ENCODE measurements at places on chromosomes 5 and 9.

GRCh38 chr5:90297045-90297764, 112.4 kb downstream of the CETN3 start:
- DNase-seq: no peak

DNA sequence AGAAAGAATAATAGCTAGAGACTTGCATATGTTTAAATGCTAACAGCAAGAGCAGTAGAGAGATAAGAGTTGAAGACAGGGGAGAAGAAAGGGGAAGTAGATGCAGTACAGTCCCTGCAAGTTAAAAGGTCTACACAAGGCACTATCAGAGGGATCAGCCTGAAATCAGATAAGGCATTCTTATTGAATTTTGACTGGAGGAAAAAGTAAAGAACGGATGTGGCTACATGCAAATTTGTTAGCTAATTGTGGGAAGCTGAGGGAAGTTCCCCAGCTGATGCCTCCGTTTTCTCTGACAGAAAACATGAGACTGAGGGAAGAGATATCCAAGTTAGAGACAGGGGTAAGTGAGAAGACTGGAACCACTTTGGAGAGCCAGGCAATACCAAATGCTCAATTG, 12.9 kb upstream of the RHOBTB3 start:
- DNase-seq: no peak

GRCh38 chr9:133322701-133323100, 13.3 kb downstream of the SURF6 start:
- DNase-seq: no peak

DNA sequence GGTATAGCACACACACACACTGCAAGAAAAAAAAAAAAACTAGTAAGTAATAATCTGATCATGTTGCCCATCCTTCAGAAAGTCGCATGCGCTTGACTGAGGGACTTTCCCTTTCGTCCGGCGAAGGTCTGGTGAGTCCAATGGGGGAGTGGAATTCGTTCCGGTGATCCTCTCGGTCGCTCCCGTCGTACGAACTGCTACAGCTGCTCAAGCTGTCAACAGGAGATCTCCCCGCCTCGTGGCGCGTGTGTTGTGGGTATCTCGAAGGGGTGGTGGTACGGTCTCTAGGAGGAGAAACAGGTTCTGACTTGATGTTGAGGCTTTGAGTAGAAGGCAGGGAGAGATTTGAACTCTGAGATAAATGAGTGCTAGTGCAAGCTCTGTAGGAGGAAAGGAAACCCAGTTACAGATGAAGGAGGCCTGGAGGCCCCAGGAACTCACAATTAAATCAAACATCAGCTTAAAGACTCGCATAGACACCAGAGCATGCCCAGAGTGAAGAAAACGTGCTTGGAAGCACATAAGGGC, 160.4 kb downstream of the MEF2C start:
- no peak for DNase-seq

GRCh38 chr5:172142709-172143215, 45.3 kb downstream of the STK10 start:
- no peak for DNase-seq

DNA sequence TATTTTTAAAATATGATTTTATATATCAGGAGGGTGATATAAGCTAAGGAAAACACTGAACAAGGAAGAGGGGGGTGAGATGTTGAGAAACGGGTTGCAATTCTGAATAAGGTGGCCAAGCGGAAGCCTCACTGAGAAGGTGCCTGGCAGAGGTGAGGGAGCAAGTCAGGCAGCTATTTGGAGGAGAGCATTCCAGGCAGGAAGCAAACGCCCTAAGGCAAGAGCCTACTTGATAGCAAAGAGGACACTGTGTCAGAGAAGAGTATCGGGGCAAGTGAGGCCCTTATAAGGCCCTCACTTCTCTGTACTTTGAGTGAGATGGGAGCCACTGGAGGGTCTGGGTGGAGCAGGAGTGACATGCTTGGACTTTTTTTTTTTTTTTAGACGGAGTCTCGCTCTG, 8.0 kb upstream of the CTNNA1 start:
- DNase-seq: peak; percentile 43

DNA sequence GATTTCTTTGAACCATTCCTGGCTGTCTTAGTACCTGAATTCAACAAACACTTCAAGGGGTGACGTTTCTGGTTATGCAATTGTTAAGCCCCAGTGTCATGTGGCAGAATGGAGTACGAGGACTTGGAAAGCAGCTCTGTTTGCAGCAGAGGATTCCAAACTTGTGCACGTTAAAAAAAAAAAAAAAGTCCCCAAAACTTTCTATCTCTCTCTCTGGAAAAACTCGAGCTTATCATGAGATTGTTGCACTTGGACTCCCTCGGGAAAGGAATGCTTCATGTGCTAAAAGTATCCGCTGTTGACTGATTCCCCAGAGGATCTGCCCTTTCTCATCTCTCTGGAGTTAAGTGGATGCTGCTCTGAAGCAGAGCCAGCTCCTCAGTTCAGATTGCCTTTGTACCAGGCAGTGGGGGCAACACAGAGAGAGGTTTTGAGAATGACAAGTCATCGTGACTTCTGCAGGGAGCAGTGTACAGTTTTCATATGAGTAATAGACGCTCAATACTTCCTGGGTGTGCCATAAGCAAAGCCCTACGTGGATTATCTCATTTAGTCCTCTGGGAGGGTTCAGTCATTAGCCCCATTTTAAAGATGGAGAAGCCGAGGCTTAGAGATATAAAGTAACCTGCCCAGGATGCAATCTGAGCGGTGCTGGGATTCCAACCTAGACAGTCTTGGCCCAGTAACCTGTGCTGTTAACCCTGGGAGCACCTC, 28.1 kb downstream of the TMOD1 start:
- DNase-seq: peak; percentile 73

DNA sequence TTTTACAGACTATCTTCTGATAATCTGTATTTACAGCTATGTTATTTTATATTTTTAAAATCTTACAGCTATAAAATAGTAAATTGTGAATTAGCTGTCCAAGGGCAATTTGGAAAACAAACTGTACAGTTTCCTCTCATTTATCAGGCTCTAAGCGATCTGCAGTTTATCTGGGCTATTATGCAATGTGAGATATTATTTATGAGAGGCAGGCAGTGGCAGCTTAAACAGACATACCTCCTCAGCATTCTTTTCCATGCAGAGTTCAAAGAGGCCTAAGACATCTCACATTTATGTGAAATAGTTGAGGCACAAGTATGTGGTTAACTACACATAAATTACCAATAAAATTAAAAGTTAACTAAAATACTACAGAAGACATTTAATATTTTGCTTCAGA, 10.2 kb downstream of the NIPSNAP3B start:
- DNase-seq: no peak

- DNase-seq: no peak
These were observed 120.7 kb upstream of the PAPPA start for GRCh38 chr9:116032683-116033440.

DNA sequence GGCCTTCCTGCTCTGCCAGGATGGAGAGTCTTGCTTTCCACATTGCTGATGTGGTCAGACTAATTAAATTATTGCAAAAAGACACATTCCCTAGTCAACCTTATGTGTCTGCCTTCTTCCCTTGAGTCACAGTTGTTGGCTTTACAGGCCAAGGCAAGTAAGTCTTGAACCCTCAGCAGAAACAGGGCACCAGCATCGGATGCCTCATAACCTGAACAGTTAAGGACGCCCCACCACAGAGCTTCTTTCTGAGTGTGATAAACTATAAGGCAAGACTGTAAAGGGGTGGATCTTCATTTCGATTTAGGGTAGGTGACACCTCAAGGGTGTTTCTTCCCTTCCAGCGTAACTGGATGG, 670 bp upstream of the KIF2A start:
- no peak for DNase-seq

DNA sequence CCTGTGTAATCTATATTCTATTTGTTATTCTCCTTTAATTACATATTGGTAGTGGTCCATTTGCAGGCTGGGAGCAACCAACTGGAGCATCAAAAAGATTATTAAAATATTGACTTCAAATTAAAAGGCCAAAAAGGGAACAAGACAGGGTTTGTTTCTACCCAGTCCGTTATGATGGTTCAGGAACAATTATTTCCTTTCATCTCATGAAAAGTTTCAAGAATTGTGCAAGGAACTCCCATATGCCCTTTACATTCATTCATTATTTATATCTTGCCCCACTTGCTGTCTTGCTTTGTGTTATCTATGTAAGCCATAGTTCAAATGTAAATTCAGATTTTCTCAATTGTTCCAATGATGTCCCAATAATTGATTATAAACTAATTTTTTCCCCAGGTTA, 58.7 kb upstream of the TLE1 start:
- no peak for DNase-seq

DNA sequence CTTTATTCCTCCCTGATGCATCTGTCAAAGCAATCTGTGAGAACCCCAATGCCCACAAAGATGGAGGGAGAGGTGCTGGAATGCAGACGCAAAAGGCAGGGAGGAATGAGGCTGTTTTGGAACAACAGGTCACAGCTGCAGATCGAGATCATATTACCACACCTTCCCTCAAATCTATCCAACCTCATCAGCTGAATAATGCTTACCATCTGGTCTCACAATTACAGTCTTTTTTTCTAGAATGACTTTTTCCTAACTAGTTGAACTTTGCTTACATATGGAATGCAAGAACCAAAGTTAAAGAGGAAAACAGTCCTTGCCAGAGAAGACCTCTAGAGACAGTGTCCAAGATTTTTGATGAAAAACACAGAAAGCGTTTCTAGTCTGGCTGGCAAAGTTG, 158.1 kb downstream of the LPAR1 start:
- DNase-seq: no peak

DNA sequence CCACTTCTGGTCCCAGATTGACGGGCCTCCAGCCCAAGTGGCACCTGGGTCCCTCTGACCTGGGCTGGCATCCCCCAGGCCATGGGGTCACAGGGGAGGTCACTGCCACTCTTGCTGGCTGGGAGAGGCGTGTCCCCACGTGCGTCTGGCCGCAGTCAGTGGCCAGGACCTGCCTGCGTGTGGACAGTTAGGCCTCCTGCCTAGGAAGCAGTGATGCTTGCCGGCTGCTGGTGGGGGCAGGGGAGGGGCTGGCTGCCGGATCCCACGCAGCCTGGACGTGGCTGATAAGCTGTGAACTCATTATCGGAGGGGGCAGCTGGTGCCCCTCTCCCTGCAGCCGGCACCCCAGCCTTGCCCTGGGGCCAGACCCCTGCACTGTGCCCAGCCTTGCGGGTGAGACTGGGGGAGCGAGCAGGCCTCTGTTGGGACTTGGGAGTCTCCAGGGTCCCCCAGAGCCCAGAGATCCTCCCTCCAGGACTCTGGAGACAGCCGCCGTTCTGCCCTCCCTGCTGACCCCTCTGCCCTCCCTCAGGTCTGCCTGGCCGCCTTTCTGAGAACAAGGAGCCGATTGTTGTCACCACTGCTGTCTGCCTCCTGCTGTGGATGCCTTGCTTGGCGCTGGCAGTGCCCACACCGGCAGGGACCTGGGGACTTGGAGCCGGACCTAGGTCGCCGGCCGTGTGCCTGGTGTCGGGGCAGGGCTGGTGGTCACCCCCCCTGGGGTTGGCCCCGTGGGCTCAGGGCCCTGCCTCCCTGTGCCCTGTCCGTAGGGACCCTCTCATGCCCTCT, 12.3 kb downstream of the RXRA start:
- no peak for DNase-seq

GRCh38 chr9:79598562-79599345, 27.0 kb downstream of the TLE4 start:
- no peak for DNase-seq

DNA sequence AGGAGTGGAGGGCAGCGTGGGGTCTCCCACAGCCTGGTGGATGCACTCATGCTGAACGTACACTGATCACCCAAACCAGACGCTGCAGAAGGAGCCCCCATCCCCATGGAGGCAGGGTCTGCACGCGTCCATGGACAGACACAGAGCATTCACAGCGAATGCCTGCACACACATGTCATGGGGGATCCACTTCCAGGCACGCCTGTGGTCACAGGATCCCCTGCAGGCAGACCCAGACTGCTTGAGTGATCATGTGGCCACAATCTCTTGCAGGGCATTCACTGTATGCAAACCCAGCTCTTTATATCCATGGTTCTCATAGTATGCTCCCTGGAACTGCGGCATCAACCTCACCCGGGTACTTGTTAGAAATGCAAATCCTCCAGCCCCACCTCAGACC, 5.4 kb downstream of the SNCB start:
- no peak for DNase-seq

DNA sequence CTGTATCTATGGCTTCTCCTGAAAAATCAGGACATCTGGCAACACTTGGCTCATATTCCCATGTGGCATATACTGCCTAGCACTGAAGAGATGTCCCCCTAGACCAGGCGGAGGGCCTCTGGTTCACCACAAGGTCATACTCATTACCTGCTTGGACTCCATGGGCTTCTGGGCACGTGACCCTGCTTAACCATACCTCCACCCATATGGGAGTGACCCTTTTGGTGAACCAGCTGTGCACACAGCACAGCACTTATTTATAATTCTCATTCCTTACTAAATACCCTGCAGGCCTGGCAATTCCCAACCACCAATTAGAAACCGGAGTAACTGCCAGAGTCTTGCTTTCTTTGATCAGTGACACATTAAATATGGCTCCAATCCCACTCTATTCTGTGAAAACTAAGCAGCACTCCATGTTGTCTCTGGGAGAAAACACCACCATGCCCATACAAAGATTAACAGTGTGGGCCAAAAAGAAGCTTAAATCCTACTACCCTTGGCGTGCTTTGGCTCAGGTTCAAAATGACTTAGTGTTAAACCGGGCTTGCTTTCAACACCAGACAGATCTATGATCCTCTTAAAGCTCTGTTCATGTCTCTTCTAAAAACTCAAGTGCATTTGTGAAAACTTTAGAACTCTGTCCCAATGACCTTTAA, 57.7 kb downstream of the MTMR12 start:
- DNase-seq: no peak

- no peak for DNase-seq
These were observed 612.6 kb upstream of the CLINT1 start for GRCh38 chr5:158471535-158471924.

DNA sequence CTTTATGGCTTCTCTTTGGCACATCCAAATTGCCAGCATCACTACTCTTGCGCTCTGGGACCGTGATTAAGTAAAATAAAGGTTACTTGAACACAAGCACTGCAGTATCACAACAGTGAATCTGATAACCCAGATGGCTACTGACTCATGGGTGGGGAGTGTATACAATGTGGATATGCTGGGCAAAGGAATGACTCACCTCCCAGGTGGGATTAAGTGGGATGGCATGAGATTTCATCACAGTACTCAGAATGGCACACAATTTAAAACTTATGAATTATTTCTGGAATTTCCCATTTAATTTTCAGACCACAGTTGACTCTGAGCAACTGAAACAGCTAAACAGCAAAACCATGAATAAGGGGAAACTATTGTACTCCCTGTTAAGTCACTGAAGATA, 4.3 kb downstream of the GFM2 start:
- DNase-seq: peak; percentile 96

DNA sequence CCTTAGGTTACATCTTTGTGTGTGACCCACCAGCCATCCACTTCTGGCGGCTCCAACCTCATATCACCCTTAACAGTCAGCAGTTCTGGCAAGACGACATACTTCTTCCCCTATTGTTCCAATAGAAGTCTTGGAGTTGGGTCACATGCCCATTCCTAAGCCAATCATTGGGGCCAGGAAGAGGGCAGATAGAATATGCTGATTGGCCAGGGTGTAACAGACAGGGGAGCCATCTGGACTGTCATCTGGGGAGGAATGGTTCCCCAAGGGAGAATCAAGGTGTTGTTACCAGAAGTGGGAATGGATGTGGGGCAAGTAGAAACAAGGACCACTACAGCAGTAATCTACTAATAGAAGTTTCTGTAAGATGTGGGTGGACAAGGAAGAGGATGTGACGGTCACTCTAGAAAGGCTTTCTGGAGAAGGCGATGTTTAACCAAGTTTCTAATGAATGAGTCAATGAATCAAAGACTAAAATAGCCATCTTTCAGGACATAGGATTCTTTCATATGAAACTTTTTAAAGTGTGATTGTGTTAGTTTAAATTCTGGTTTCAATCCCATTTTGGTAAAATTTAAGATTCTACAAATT, 200.4 kb downstream of the ARHGAP26 start:
- DNase-seq: no peak
